Right ventricle myocardium inferior (tissue), 1 donor: ENCODE measurements at places on chromosomes 12 and 14.
A peak's percentile ranks its signal among the peaks of the same experiment; 100 is the strongest.

DNA sequence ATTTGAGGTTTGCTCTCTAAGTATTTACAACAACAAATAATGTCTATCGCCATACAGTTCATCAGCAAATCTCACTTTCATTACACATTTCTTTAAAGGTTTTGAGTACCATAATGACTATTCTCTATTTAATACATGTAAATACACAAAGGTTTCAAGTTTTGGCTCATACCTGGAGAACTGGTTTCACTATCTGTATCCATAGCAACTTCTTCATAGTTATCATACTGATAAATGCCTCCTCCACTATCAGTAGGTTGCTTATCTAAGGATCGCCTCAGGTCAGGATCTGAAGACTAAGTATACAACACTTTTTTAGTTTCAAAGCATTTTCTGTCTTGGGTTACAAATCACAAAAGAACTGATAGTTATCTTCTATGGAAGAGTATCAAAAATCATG lies 21.4 kb downstream of the ZFC3H1 start:
- DNase-seq = no peak

DNA sequence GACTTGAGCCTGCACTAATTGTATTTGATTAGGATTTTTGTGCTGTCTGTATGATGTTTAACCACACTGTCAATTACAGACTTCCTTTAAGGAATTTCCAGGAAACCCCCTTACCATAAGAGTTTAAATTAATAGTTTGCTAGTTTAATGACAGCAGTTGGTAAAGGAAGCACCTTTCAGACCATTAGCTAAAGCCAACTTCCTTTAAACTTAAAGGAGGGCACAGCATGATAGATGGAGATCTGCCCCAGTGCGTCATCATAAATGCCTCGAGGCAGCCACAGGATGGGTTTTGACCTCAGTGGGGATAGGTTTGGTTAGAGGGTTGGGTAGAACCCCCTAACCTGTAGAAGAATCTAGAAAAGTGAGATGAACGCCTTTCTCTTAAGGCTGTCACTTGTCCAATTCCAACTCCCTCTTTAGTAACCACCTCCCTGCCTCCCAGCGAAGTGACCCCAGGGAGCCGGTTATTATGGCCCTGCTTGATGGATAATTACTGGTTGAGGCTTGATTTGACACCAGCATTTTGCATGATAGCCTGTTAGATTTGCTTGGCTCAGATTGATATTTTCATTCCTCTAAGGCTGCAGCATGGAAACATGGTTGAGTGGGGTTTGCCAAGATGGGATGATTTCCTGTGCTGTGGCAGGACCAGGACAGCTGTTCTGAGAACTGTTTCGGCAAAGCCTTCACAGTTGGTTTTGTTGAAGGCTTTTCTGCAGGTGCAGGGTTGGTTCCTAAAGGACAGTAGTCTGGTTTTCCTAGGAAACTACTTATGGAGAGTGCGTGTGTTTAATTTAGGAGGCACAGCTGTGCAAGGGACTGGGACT lies 62.7 kb downstream of the CHST11 start:
- no peak for DNase-seq

DNA sequence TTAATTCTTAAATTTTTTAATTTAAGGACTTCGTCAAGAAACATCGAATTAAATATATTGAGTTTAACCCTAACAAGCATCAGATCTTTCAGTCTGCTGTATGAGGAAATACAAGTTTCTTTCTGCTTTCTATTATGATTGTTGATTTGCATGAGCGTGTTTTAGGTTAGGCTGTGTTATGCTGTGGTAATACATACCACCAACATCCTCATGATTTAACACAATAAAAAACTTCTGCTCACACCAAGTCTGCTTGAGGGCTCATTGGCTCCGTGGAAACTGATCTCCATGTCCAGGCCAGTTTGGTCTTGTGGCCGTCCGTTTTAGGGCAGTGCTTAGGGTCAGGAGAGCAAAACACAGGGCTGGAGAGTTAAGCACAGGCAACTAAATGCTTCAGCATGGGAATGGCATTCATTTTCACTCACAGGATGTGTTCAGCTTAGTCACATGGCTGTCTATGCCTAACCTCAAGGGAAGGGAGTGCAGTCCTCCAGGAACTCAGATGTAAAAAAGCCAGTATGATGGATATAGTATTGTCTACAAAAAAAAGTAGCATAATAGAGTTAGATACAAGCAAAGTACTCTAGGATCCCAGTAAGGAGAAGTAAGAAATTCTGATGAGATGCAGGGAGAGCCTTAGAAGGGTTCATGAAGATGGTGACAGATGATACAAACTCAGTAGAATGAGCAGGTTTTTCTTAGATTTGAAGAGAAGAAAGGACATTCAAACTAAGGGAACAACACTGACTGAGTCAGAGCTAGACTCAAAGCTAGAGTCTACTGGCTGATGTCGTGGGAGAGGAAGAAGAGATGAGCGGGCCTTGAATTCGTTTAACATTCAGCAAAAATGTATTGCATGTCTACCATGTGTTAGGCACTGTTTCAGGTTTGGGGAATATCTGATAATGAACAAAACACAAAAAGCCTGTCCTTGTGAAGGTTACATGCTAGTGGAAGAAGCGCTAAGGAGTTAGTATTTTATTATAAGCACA lies 16.3 kb downstream of the MARK3 start:
- DNase-seq = no peak

GRCh38 chr14:37862263-37862662 lies 266.8 kb downstream of the TTC6 start:
- DNase-seq = no peak

DNA sequence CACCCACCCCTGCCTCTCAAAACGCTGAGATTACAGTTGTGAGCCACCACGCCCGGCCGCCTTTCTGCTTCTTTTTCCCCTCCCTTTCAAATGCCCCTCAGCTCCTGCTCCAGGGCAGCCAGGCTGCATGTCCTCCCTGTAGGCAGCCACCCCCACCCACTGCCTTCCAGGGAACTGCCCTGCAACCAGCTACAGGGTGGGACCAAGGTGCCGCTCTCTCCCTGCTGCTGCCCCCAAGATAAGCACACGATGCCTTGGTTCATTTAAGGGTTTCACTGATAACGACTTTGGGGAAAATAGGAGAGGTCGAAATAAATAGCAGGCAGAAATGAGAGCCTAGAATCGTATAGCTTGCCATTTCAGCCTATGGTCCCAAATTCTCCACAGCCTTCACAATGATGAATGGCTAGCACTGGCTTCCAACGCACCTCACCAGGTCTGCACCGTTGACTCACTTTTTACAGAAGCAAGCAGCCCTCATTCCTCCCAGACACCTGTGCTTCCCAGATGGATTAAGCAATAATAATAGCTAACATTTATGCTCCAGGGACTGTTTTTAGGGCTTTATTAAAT lies 40.7 kb downstream of the ATG14 start:
- no peak for DNase-seq

DNA sequence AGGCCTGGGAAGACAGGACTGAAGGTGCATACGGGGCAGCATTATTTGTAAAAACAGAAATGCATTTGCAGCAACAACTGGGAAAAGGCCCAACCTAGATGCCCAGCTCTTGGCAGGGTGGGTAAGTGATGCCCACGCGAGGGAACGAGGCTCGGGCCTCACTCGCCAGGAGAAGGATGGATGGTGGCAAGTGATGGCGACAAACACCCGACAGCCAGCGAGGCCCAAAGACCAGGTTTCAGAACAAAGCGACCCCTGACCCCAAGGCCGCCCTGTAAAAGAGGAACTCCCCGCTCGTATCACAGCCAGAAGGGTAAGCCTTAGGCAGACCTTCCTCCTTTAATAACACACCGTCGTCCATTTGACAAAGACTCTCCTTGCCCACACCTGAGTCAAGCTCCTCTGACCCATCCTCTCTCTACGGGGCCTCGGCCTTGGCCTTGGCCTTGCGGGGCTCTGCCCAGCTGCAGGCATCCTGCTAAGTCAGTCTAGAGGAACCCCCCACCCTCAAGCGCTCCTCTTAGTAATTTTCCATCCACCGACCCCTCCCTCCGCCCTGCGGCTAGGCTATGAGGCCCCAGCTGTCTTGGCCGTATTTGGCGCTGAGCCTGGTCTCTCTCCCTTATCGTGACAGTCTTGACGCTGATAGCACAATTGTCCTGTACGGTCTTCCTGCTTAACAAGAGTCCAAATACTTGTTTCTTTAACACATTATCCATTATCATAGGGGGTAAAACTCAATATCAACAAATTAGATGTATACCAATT lies 80.2 kb downstream of the NCOR2 start:
- peak; percentile 65 for DNase-seq

- no peak for DNase-seq
Observed at GRCh38 chr12:79108962-79109361, 244.4 kb downstream of the SYT1 start.

DNA sequence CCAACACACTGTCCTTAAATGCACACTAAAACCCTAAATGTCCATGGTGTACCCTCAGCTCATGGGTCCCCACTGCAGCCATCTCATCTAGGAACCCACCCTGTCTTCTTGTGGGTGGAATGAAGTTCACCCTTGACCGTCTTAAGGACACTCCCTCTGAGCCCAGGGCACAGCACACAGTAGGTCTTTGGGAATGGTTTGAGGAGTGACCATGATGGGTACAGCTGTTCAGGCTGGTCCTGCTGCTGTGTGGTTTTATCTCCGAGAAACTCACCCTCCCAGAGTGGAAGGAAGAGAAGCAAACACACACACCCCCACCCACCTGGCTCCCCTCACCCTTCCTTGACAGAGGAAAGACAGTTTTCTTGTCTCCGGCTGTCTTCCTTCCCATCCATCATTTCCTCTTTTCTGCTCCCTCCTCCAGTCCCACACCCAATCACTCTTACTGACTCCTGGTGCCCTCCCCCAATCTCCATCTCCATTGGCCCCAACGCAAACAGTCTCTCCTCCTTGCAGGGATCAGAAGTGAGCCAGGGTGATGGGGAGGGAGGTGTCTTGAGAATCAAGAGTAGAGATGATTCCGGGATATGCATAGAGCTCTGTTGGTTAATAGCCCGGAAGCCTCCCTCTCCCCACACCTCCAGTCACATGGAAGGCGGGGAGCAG lies 105.9 kb upstream of the LHX5 start:
- DNase-seq = no peak

DNA sequence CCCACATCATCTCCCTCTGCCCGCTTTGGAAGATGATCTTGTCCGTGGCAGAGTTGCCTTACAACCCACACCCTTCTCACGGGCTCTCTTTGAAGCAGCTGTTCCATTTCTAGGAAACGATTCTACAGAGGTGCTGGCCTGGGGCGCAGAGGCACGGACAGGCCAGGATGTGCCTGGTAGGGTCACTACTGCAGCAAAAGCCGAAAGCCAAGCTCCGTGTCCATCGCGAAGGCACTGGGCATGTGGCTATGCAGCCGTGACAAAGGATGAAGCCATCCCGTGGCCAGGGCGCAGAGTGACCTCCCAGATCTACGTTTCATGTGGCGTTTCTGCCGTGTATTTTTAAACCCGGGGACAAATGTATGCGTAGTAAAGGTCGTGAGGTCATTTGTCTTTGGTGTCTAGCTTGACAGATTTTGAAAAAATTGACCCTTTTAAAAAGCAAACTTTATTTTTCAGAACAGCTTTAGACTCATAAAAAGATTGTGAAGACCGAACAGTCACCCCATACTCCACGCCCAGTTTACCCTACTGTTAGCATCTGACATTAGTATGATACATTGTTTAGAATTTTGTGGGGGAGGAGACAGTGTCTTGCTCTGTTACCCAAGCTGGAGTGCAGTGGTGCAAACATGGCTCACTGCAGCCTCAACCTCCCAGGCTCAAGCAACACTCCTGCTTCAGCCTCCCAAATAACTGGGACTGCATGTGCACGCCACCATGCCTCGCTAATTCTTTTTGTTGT lies 40.4 kb upstream of the NCOR2 start:
- DNase-seq = no peak

- DNase-seq = no peak
Observed at GRCh38 chr14:72609205-72609916, 284.5 kb downstream of the DPF3 start.

DNA sequence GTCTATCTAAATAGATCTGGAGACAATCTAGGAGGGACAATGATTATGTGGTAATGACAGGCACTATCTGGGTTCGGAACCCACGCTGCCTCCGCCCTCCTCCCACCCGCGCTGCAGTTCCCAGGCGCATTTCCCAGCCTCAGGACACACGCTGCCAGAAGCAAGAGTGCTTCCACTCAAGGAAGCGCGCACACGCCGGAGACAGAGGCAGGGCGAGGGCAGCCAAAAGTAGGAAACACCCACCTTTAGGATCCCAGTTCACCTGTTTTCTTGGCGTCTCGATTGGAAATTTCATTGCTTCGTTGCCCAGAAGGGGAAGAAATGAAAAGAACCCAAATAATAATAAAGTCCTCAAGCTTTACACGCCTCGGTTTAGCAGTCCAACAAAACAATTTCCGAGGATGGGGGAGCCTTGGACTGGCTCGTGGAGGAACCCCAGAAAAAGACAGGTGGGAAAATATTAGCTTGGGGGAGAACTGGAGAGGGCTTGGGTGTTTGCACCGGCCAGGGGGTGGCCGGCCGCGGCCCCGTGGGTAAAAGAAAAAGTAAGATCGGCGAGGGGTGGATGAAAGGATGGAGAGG lies 474 bp downstream of the KCNK10 start:
- DNase-seq = no peak

DNA sequence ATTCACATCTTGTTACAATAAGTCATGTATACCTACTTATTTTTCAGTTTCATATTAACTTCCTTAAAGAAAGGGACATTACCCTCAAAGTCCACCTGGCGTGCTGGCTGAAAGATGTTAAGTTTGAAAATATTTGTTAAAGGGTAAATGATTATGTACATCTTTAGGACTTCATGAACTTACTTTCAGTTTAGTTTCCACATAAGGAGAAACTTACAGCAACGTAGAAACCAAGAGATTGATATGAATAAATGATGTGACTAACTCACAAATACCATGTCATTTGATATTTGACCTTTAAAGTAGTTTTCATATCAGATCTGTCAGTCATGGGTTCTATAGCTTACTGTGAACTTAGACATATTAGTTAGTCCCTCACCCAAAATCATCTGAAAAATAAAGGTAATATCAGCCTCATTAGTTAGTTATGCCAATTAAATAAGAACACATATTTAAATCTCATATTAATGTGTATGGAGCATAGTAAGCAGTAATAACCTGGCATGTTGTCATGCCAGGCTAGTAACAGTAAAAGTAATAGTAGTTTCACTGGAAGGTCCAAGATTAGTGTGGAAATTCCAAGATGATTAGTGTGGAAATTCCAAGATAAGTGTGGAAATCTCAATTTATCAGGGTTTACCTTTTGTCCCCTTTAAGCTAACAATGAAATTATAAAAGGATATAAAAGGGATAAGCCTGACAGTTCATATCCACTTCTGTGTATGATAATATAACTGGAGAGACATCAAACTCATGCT lies 1.9 kb upstream of the CLEC2D start:
- DNase-seq = no peak

- DNase-seq = no peak
Observed at GRCh38 chr12:12823300-12823699, 10.2 kb downstream of the DDX47 start.

GRCh38 chr12:52361553-52361952 lies 5.7 kb downstream of the KRT85 start:
- DNase-seq = no peak

- DNase-seq = no peak
Observed at GRCh38 chr12:51406859-51407258, 15.7 kb upstream of the GALNT6 start.

- DNase-seq = no peak
Observed at GRCh38 chr12:92107094-92107493, 38.6 kb downstream of the BTG1 start.

- DNase-seq = no peak
Observed at GRCh38 chr14:28756884-28757570, 9.6 kb upstream of the FOXG1 start.
